Left lung (tissue), 14 donors: ENCODE measurements at places on chromosomes 4 and X.

DNA sequence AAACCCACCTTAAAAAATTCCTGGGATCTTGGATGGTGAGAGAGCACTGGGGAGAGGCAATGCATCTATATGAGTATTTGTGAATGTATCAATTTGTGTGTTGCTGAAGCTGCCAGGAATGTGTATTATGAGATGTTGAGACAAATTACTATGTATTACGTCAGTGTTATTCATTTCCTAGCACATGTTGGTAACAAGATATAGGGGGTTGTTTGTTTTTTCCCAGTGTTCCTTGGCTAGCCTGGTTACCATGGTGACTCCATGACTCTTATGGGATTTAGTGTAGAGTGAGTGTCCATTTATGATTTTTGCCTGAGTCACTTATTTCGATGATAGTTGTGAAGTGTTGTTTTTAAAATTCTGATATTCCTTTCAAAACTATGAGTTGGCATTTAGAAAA, 65.6 kb downstream of the RAB40A start:
- DNase-seq, result no peak

DNA sequence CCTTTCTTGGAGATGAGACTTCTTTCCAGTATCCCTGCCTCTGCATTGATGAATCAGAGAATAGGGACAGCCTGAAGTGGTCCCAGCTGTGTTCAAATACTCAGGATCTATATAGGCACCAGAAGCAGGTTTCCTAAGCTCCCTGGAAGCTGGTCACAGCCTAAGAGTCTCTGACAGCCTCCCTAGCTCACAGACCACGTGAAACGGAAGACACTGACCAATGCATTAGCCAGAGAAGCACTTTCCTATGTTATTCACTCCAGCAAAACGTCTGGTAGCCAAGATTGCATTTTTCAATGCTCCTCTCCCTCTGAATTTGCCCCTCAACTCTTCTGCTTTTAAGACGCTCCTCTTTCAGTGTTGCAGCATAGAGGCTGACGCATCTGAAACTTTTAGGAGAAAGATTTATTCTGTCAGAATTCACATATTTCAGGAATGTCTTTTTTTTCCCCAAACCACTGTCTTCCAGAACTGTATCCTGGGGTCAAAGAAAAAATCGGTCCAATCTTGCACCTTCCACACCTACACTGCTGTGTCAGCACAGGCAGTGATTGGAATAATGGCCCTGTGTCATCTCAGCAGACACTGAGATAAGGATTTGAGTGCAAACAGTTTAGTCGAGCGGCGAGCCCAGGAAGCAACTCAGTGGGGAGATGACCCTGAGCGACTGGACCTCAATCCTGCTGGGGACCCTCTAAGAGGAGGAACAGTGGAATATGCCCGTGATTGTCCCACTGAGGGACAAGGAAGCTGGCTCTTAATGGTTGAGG, 109.4 kb downstream of the SMIM20 start:
- DNase-seq, result no peak

DNA sequence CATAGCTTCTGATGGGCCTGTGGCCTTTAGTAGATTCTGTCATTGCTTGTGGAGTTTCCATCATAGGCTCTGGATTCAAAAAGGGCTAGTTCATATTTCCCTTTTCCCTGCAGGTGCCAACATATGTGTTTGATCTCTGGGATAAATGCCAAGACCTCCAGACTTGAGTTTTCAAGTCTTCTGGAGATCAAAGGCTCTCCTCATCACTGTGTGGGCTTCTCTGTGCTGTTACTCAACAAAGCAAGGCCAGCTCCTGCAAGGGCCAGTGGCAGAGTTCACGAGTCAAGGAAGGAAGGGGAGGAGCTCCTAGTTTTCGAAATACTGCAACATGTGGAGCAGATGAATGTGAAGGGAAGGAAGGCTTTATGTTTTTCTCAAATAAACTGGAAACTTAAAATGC, 62.7 kb upstream of the SCML1 start:
- peak; percentile 32 for DNase-seq

- no peak for DNase-seq
These were observed 6.8 kb downstream of the ANXA3 start for GRCh38 chr4:78558410-78558809.

GRCh38 chr4:76607266-76607799, 172.3 kb downstream of the SHROOM3 start:
- no peak for DNase-seq

- no peak for DNase-seq
These were observed 382.2 kb upstream of the INTU start for GRCh38 chr4:127250577-127250976.

GRCh38 chr4:174586651-174587050, 64.4 kb upstream of the HPGD start:
- no peak for DNase-seq

DNA sequence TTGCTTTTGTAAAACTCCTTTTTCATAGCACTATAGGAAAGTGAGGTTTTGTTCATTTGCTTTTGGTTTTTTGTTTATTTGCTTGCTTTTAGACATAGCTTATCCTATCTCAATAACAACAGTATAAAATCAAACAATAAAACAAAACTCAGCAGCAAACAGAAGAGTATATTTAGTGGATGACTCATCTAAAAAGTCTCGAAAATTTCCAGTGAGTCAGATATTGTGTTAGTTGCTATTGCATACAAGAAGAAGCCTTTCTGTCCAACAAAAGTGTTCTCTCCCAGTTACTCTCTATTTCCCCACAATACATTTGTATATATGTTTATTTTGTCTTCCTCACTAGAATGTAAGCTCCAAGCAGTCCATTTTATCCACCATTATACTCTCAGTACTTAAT, 36.0 kb upstream of the NPNT start:
- DNase-seq, result no peak

GRCh38 chr4:26819026-26819425, 41.6 kb upstream of the STIM2 start:
- DNase-seq, result no peak

- DNase-seq, result no peak
These were observed 14.9 kb downstream of the SNX12 start for GRCh38 chrX:71053217-71053621.
